ENCODE measurements at places on chromosomes 7 and 10.
A peak's percentile ranks its signal among the peaks of the same experiment; 100 is the strongest.

- DNase-seq: no peak
Observed at GRCh38 chr10:120495226-120496009, 38.4 kb downstream of the PLPP4 start.

GRCh38 chr10:5971886-5972285, 5.5 kb downstream of the IL15RA start:
- peak; percentile 22 for DNase-seq

DNA sequence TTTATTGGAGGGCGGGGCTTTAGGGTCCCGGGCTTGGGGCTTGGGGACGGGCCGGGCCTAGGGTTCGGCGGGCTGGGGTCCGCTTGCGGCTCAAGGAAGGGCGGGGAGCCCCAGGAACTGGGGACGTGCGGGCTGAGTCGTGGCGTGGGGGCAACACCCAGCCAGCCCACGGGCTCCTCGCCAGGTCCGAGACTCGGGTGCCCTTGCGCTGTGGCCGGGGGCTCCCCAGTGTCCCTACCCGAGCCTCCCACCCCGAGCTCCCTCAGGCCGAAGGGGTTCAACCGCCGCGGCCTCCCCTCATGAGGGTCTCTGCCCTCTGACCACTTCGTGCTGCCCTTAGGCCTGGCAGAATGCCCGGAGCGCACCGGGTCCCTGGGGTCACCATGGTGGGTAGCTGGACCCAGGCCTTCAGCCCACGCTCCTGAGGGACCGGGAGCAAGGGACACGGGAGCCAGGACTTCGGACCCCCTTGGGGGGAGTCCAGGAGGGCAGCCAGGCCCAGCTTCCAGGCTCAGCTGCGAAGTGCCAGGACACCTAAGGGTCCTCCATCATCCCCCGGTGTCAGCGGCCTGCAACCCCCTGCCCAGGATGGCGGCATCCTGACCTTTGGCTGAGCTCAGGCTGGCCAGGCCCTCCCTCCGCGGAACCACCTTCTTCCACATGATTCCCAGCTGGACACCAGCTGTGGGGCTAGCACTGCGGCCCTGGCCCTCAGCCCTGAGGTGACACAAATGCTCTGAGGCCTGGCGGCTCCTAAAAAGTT, 524 bp upstream of the FUOM start:
- no peak for DNase-seq

DNA sequence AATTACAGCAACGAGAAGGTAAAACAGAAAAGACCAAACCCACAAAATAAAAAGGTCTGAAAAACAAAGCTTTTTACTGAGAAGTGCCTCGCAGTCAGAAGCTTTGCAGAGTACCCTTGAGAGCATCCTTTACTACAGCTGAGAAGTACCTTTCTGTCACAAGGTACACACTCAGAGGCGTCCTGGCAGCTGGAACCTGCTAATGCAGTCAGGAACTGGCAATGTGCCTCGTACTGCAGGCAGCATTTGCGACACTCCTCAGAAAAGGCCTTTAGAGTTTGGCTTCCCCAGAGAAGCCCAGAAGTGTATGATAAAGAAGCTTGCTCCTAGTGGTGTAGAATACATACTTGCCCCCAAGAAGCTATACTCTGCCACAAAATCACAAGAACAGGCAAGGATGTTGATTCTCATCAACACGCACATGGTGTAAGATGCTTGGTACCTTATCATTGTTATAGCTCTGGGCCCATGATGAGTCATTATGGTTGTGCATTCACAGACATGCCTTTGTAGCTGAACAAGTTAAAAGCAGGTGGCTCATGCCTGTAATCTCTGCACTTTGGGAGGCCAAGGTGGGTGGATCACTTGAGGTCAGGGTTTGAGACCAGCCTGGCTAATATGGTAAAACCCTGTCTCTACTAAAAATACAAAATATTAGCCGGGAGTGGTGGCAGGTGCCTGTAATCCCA, 2.0 kb upstream of the GTPBP4 start:
- no peak for DNase-seq

GRCh38 chr10:117622471-117623184, 80.1 kb downstream of the EMX2 start:
- no peak for DNase-seq

- DNase-seq: no peak
Observed at GRCh38 chr7:131544021-131544420, 12.4 kb downstream of the PODXL start.
